Fibroblast of villous mesenchyme (primary cell): ENCODE measurements at places on chromosomes 4 and X.

GRCh38 chrX:76126851-76127250 lies 46.0 kb upstream of the PBDC1 start:
- DNase-seq, result no peak

- no peak for DNase-seq
Measured at GRCh38 chrX:71533516-71533850, 579 bp downstream of the OGT start.

- no peak for DNase-seq
Measured at GRCh38 chrX:15976396-15976795, 121.8 kb upstream of the AP1S2 start.

DNA sequence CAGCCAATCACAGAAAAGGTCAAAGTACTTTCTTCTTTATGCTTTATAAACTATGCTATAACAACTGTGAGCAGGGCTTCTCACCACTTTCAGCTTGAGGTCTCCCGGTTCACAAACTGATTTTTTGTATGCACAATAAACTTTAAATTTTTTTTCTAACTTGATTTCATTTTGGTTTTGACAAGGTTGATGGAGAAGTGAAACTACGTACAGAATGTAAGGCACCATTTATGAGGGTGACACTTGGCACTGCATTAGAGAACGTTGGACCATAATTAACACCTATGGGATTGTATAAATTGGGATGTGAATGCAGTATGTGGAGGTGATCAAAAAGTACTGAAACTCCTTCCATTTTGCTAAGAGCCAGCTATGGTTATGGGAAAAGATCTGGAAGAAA lies 857.9 kb upstream of the HTR2C start:
- DNase-seq, result no peak

GRCh38 chr4:152074088-152074437 lies 313.3 kb upstream of the GATB start:
- DNase-seq, result no peak

DNA sequence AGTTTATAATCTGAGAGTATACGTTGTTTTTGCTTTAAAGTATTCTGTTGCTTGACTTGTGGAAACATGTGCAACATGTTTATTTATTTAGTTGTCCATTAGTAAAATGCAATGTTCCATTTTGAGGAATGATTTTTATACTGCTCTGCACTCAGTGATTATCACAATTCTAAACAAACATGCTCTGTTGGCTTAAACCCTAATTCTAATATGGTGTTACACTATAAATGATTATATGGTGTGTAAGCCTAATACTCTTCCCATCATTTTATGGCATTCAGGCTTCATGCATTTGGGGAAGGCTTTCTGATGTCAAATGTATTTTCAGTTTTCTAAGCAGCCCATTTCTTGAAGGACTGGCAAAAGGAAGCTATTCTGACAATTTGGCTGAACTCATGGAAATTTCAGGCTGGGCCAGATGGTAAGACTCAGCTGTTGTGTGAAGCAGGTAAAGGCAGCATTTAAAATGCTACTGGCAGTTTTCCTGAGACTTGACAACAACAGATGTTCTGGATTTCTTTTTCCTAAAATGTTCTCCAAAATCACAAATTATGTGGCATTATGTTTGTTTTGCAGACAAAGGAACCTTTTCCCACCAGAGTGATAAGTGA lies 336.7 kb upstream of the GNPDA2 start:
- DNase-seq, result no peak

GRCh38 chr4:187357045-187357643 lies 633.5 kb upstream of the FAT1 start:
- no peak for DNase-seq

GRCh38 chr4:1910643-1911042 lies 39.5 kb downstream of the NSD2 start:
- DNase-seq, result peak; percentile 73

DNA sequence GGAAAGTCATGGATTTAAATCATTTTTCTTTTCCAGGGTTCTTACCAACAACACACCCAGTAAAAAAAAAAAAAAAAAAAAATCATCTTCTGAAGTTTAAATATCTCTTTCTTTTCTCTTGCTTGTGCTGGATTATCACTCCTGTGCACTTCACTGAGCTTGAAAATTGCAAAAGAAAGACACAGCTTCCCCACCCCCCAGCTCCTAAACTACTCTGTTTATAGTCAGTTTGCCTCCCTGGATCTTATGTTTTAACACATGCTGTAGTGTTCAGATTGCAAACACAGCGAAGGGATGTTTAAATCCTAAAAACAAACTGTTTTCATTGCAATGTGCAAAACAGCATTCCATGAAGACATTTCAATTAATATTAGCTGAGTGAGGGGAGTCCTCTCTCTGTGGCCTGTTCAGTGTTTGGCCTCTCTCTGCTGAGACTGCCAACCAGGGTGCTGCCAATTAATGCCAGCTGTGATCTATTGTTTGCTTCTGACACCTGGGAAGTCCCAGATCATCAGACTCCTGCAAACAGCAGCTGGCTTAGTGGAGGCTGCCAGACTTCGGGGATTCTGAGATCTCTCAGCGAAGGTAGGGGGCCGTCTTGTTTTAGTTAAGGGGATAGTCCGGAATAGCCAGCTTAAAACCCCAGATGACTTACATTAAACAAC lies 171.1 kb upstream of the PITX2 start:
- DNase-seq, result peak; percentile 70

DNA sequence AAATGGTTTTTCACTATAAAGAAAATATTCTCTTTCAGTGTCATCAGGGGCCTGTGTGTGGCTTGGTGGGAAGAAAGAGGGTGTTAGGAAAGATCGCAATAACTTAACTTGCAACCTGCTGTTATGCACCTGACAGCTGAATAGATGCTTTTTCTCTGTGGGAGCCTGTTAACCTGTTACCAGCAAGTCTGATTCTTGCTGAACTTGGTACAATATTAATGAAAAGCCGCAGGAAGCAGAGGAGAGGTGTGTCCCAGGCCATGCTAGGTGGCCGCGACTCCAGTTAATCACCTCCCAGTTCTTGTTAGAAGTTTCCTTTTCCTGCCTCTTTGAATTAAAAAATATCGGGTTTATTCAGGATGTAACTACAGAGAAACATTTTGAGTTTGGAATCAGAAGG lies 494.8 kb upstream of the AGA start:
- no peak for DNase-seq

GRCh38 chr4:169841776-169842175 lies 84.0 kb upstream of the HPF1 start:
- no peak for DNase-seq

DNA sequence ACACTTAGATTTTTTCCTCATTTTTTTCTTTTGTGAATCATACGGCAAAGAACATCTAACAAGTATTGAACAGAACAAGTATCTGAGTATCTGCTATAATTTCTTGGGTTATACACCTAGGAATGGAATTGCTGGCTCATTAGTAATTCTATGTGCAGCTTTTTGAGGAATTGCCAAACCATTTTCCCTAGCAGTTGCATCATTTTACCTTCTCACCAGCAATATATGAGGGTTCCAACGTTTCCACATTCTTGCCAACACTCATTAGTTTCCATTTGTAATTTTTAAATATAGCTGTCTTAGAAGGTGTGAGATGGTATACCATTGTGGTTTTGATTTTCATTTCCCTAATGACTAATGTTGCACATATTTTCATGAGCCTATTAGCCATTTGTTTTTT lies 41.1 kb upstream of the DCAF8L1 start:
- DNase-seq, result no peak

DNA sequence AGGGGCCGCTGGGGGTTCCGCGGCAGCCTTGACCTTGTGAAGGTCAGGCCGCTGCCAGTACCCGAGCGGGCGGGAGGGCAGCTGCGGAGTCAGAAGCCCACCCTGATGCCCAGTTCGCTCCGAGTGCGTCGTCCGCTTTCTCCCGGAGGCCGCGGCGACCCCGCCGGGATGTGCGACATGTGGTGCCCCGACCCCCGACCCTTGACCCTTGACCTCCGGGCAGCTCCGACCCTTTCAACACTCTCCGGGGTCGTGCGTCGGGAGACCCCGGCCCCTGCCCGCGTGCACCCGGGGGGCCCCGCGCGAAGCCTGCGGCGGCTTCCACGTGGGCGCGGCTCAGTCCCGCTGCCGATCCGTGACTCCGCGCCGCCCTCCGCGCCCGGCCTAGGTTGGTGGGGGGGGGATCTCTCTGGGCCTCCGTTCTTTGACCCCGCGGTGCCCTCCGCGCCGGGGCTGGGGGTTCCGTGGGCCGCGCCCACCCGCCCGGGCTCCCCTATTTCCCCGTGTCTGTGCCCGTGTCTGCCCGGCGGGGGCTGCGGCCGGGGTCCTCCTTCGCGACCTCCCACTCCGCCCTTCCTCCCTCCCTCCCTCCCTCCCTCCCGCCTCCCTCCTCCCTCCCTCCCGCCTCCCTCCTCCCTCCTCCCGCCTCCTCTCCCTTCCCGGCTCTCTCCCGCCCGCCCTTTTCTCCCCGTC lies 609 bp upstream of the SLC25A6 start:
- DNase-seq, result peak; percentile 68

DNA sequence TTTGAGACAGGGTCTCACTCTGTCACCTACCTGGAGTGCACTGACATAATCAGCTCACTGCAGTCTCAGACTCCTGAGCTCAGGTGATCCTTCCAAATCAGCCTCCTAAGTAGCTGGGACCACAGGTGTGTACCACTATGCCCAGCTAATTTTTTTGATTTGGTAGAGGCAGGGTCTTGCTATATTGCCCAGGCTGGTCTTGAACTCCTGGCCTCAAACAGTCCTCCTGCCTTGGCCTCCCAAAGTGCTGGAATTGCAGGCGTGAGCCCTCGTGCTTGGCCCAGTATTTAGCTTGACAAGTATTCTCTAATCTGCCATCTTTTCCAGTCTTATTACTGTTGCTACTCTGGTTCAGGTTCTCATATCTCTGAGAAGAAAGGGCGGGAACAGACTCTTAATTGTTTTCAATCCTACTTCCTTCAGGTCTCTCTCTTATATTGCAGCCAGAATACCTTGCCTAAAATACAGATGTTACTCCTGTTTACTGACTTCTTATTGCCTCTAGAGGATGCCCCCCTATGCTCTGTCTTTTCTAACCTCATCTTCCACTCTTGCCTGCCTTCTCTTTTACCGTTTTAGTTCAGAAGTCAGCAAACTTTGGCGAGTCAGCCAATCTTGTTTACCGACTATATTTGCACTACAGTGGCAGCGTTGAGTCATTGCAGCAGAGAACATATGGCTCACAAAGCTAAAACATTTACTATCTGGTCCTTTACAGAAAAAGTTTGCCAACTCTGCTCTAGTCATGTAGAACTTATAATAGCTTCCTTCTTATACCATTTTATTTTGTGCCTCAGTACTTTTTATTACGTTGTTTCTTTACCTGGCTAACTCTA lies 19.0 kb downstream of the MRPL1 start:
- peak; percentile 33 for DNase-seq

DNA sequence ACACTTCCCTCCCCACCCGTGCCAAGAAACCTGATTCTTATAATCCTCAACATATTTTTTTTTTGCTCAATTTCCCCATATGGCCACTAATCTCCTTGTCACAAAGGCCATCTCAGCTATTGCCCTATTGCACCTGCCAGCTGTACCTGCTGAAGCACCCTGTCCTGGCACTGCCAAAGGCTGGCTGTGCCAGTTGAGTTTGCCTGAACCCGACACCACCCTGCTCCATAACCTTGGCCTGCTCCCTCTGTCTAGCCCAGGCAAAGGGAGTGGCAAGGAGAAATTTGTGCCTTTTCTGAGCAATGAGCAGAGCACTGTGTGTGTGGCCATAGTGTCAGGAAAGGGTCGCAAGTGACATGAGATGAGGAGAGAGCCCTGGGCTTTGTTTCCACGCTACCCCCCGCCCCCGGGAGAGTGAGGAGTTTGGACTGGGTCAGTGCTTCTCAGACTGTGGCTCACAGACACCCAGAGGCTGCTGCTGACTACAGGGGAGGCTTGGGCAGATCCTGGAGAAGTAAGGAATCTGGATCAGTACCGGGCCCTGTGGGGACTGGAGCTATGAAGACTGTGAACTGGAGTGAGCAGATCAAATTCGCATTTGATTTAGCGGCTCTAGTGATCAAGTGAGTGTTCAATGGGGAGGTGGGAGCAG lies 42.2 kb upstream of the HMGB3 start:
- no peak for DNase-seq

- peak; percentile 59 for DNase-seq
Measured at GRCh38 chrX:101550751-101551379, 518 bp downstream of the ARMCX1 start.

- no peak for DNase-seq
Measured at GRCh38 chr4:76224171-76224570, 10.5 kb upstream of the SCARB2 start.

GRCh38 chr4:42914937-42915336 lies 22.4 kb downstream of the GRXCR1 start:
- no peak for DNase-seq

- DNase-seq, result no peak
Measured at GRCh38 chr4:101411926-101412325, 64.6 kb upstream of the PPP3CA start.
